ENCODE measurements at places on chromosomes 13 and 19.
A peak's percentile ranks its signal among the peaks of the same experiment; 100 is the strongest.

DNA sequence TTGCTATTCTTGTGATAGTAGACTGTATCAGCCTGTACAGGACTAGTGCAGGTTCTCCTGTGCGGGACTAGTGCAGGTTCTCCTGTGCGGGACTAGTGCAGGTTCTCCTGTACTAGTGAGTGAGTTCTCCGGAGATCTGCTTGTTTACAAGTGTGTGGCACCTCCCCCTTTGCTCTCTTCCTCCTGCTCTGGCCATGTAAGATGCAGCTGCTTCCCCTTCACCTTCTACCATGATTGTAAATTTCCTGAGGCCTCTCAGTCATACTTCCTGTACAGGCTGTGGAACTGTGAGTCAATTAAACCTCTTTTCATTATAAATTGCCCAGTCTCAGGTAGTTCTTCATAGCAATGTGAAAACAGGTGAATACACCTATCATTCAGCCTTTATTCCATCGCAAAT lies 289.6 kb downstream of the TEX29 start:
- DNase-seq = no peak

DNA sequence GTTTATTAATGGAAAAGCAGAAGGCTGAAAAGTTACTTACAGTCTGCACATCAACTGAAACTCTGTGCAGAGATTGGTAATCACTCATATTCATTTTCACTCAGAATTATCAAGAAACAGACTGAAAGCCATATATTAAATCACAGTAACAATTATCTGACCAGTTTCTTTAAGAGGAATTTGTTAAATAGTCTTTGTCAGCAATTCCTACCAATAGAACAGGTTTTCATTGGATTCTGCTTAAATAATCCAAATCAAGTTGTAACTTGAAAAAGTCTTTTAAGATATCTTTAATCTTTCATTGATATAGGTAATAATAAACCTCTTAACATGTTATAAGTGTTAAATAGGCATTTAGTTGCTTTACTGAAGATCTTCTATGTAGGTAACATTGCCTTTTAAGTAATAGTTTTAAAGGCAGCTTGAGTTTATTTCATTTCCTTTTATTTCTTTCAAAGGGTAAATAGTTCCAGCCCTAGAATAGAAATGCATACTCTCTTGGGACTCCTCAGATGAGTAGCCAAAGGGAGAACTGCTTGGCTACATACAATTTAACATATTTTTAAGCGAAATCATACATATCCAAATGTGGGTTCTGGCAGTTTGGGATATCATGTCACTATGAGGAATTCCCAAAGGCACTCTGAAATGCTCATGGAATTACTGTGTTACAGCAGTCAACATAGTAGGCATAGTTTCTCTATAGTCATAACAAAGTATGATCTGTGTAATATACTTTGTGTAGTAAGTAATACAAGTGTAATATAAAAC lies 326.0 kb upstream of the SPRY2 start:
- no peak for DNase-seq

GRCh38 chr19:8505680-8506401 lies 3.4 kb upstream of the PRAM1 start:
- peak; percentile 78 for DNase-seq

GRCh38 chr19:43809762-43810696 lies 7.8 kb upstream of the LYPD5 start:
- no peak for DNase-seq

DNA sequence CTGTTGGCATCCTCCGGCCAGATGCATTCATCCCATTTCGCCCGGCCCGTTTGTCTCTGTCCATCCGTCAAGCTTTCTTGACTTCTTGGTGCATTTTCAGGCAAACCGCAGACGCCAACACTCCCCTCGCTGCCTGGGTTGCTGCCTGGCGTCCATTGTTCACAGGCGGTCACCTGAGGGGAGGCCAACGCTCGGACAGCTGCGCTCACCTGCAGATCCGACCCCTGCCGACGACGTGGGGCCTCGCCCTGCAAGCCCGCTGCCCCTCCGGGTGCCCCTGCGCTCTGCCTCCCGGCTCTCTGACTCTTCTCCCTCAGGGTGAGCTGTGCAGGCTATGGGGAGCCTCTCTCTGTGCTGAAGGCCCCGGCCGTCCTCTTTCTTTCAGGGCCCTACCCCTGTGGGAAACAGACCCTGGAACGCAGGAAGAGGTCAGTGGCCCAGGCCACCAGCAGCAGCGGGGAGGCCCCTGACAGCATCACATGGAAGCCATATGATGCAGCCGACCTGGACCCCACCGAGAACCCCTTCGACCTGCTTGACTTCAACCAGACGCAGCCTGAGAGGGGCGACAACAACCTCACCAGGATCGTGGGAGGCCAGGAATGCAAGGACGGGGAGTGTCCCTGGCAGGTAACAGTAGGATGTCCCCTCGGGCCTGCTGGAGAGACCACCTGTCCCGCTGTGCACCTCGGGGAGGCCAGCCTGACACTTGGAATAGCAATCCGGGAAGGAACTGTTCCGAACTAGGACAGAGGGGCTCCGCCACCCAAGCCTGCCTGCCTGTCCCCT lies 14.8 kb upstream of the PROZ start:
- DNase-seq = no peak

DNA sequence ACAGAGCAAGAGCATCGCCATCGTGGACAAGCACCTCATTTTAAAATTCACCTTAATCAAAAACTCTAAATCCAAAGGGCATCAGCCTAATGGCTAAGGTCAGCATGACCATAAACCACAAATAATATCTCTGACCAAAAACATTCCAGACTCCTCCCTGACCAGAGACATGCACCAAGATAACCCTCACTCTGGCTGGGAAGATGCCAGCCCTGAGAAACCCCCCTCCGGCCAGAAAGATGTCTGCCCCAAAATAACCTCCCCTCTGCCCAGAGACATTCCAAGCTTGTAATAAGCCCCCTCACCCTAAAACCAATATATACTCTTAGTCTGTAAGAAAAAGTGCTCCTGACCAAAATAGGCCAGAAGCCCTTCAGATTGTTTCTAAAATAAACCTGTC lies 61.7 kb downstream of the ZNF44 start:
- DNase-seq = no peak

GRCh38 chr13:101572456-101572855 lies 120.0 kb downstream of the ITGBL1 start:
- DNase-seq = no peak

DNA sequence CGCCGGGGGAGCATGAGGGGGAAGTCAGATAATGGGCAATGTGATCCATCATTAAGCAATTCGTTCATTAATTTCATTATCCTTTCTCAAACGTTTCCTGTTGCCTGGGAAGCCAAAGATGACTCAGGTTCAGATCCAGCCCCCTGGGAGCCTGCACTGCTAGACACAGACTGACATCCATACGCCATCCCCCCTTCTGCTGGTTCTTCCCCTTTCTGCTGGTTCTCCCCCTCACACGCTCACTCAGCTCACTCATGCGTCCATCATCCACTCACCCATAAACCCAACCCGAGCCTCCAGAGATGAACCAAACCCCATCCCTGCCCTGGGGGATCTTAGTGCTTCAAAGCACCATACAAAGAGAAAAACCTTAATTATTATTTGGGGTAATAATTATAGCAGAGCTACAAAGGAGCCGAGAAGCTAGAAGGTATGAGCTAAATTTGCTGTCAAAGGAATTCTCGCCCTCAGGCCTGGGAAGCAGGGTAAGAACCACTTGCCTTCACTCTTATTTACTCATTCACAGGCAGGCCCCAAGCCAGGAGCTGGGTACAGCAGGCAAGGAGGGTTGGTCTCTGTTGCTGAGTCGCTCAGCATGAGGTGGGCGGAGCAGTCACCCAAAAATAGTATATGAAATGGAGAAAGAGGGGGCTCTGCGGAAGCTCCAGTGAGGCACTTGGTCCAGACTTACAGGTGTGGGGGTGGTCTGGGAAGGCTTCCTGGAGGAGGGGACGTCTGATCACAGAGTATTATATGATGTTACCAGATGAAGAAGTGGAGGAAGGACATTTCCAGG lies 7.0 kb upstream of the ZNF444 start:
- no peak for DNase-seq

- DNase-seq = no peak
Measured at GRCh38 chr13:49086722-49087121, 111.0 kb downstream of the FNDC3A start.
